Stimulated activated CD8-positive, alpha-beta memory T cell treated with anti-CD3 and anti-CD28 coated beads, Interleukin-2, amount 100 ng/mL, for 48 hours (primary cell): ENCODE measurements at places on chromosomes 5 and 9.
A peak's percentile ranks its signal among the peaks of the same experiment; 100 is the strongest.

DNA sequence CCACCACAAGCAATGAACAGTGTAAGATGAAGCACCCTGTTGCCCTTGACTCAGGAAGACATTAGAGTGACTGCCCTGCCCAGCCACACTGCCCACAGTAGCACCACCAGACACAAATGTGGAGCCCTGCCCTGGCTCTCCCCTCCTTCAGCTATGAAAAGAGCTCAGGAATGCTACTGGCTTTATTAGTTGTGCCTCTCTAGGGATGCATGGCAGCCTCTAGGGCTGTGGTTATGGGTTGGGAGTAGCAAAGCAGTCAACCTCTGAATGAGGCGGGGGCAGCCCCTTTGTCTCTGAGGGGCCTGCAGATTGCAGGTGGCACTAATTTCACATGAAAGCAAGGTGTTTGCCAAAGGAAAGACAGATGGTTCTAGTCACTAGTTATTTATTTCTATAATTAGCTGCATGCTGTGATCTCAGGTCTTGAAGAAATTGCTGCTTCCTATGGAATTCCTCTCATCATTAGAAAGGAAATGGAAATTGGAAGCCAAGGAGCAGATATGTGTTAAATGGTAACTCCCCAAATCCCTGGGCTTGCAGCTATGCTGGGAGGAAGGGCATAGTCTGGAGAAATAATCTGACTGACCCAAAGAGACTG, 259.4 kb downstream of the TLR4 start:
- no peak for DNase-seq

- DNase-seq, result no peak
These were observed 393.4 kb upstream of the ST8SIA4 start for GRCh38 chr5:101296477-101296876.

DNA sequence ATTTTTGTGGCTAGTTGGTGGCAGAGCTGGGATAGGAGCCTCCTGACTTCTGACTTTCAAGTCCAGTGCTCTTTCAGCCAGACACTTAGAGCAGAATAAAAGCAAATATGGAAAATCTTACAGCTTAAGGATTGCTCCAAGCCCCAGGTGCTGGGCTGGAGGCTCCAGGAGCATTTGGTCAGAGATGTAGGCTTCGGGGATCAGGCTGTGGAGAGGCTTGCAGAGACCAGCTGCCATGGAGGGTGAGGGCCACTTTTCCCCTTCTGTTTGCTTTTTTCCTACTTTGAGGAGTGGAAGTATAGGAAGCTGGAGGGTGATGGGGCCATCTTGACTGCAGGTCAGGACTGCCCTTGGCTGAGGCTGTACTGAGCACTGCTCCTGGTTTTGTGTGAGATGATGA, 58.9 kb downstream of the RGS3 start:
- no peak for DNase-seq

DNA sequence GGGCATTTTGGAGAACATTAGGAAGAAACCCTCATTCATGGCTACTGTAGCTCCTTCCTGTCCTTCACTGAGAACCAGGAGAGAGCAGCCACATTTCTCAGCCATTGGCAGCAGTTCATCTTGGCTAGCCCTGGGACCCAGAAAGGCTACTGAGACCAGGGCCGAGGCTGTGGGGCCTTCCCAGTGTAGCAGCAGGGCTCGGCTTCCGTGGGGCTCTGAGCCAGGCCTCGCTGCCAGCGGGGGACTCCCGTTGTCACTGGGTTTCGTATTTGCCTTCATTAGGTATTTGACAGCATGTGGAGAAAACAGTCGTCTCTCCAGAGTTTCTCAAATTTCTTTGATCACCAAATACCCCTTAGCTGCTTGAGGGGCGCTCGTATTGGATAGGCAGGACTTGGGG, 37.3 kb upstream of the PRDM12 start:
- DNase-seq, result no peak

DNA sequence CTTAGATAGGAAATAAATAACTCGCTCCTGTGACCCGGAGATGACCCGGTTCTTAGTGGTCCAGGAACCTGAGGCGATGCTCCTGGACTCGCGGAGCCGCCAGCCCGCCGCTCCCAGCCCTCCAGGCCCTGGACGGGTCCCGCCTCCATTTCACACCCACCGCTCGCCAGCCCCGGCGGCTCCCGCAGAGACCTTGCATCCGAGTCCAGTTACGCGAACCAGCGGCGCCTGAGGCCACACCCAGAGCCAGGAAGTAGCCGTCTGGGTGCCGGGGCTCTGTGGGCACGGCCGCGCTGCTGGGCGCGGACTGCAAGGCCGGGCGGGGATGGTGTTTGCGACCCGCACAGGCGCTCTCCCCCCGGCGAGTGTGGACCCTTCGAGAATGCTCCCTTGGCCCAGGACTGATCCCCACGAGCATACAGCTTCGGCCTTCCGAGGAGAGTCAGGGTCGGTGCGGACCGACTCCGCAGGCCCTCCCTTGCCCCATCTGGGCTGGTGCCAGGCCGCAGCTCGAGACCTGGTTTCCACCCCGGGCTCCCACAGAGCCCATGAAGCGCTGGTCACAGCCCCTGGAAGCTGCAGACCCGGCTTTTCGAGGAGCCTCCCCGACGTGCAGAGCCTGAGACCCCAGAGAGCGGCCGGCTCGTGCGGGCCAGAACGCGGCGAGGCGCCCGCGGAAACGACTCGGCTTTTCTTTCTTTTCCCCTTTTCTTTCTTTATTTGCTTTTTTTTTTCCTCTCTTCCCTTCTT, 5.2 kb upstream of the BARX1 start:
- no peak for DNase-seq

DNA sequence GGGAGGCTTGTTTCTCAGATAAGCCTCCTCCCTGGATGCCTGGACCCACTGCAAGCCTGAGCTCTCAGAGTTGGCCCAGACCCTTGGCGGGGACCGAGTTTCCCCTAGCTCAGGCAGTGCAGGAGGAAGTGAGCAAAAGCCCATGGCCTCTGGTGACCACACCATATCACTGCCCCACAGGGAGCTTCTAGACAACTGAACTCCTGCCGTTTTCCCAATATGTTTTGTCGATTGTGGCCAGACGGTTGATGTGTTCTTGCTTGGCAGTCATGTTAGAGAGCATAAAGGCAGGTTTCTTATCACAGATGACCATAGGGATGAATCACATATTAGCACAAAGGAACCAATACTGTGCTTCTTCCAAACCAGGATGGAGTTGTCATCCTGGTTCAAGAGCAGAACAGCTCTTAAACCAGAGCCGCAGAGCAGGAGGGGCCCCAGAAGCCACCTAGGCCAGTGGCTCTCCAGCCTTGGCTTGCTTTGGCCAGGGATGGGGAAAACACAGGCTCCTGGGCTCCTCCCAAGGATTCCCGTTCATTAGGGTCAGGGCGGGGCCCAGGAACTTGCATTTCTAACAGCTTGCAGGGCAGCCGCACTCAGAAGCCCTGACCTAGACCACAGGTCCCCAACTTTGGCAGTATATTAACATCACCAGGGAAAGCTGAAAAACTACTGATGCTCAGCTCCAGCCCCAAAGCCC, 113.1 kb upstream of the TBC1D2 start:
- no peak for DNase-seq

GRCh38 chr9:89400403-89401116, 82.3 kb downstream of the SECISBP2 start:
- DNase-seq, result no peak

DNA sequence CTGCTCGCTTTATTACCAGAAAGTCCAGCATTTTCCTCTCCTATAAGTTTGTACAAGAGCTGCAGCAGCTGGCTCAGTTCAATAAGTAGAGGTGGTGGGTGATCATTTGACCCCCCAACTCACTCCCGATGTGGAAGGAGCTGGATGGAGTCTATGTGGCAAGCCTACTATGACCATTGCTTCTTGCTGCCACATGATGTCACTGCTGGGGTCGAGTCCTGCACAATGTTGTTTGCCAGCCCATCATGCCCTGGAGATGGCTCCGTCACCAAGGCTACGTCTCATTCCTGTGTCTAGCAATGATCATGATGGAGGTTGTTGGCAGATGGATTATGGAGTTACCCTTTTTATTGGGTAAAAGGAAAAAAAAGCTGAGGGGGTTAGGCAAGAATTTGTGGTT, 266.3 kb downstream of the PSAT1 start:
- DNase-seq, result no peak

DNA sequence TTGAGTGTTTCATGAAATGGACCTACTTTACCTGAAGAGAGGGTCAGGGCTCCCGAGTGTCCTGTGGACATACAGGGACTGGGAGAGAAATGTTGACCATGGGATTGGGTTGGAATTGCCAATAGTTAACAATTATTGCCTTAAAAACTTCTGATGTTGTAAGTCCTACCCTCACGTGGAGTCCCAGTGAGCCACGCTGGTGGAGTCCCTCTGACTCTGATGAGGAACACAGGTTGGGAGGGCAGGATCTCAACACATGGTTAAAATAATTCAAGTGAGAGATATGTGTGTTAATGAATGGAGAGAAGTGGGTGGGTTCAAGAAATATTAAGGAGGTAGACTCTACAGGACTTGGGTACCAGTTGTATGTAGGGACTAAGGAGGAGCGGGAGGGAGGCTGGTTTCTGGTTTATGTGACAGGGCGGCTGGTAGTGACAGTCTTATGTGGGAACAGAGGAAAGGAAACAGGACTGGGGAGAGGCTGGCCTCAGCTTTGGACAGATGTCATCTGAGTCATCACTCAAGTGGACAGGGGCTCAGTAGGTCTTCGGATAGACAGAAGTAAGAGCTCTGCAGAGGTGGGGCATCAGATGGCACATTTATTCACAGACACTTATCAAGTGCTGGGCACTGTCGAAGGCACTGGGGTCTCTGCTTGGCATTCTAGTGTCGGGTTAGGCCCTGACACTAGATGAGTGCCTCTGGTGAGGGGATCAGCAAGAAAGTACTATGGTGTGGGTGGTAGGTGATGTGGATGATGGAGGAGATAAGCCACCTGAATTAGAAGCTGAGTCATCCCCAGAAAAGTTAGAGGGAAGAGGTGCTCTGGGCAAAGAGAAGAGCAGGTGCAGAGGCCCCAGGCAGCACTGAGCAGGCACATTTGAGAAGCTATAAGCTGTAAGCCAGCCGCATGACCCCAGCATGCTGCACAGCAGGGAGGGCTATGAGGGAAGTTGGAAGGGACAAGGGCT, 27.2 kb downstream of the MAML1 start:
- DNase-seq, result no peak

- no peak for DNase-seq
These were observed 53.9 kb downstream of the RAI14 start for GRCh38 chr5:34709861-34710673.

DNA sequence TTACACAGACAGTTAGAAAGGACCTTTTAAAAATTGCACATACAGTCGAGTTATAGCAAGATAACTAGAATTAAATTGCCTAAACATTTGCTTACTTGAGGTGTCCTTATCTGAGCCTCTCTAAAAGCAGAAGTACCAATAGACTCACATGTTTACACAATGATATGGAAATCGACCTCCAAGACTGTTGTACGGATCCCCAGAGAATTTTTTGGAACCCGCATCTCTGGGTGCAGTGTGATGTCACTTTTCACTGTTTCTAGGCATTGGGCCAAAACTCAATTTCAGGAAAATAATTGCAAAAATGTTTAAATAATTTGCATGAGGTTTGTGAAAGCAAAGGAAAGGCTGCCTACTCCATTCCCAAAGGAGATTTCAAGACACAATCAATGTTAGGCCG, 63.1 kb upstream of the ATG10 start:
- DNase-seq, result no peak

- no peak for DNase-seq
These were observed 47.7 kb downstream of the LHFPL2 start for GRCh38 chr5:78600687-78601414.

- peak; percentile 51 for DNase-seq
These were observed 524 bp downstream of the PRR7 start for GRCh38 chr5:177447066-177447610.

GRCh38 chr9:98009936-98010335, 26.8 kb downstream of the ANP32B start:
- no peak for DNase-seq

- no peak for DNase-seq
These were observed 4.1 kb upstream of the ADRA1B start for GRCh38 chr5:159912033-159912800.

GRCh38 chr9:131449276-131449675, 53.4 kb upstream of the POMT1 start:
- DNase-seq, result no peak

- no peak for DNase-seq
These were observed 201.8 kb downstream of the DRD1 start for GRCh38 chr5:175242207-175242606.

GRCh38 chr5:9157811-9158210, 388.1 kb downstream of the SEMA5A start:
- no peak for DNase-seq

- DNase-seq, result no peak
These were observed 159.1 kb downstream of the PAX5 start for GRCh38 chr9:36874921-36875320.

- DNase-seq, result no peak
These were observed 3.3 kb upstream of the IRX1 start for GRCh38 chr5:3592298-3592697.

DNA sequence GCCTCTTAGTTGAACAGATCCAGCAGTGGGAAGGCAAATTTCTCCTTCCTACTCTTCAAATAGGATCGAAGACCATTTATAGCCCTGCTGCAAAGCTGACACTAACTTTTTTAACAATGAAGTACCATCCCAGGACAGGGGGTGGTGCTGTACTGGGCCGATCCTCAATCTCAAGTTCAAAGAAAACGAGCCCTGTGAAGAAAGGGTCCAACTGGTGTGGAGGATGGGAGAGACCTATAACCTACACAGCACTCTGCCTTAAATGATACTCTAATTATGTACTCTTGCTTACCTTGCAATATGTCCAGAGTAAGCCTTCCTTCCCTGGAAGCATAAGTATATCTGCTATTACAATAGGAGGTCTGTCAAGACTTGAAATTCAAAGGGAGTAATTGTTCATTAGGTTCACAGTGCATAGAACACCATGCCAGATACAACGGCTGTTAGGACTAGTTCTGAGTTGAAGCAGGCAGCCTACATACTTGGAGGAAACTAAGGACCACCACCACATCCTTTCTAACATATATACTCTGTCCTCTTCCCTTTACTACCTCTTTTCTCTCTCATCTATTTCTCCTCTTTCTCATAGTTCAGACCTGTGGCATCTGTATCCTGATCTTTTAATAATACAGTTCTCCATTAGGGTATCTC, 6.2 kb downstream of the ETF1 start:
- DNase-seq, result no peak

- DNase-seq, result no peak
These were observed 70.9 kb upstream of the STXBP1 start for GRCh38 chr9:127541176-127541575.

DNA sequence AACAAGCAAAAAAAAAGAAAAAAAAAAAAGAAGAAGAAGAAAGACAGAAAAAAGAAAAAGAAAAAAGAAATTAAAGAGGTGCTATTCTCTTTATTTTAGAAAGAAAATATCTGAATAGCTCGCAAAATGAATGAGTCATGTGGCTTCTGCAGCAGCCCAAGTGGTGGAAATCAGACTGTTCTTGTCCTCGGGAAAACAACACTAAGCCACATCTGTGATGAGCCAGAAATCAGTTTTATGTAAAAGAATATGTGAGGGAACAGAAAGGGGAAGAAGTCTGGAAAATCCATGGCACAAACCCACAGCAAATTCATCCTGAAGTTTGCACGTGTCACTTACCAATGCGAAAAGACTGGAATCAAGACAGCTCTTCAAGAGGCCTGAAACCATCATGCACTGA, 118.7 kb upstream of the GAS1 start:
- no peak for DNase-seq
